ENCODE measurements at places on chromosomes 6 and 20.

DNA sequence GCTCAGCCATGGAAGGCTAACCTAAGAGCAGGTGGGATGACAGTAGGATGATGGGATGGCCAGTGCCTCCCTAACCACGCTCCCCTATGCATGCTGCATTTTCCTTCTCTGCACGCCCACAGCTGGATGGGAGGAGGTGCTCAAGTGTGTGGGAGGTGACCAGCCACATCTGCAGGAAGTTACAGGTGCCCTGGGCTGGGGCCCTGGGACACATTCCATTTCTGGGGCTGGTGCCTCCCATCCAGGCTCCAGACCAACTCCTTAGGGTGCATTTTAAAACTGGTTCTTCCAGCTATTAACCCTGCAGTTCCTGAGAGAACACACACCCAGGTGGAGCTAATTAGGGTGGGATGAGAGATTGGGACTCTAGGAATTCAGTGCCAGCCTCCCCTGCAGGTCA is 135.3 kb upstream of the ARMC2 start:
- no peaks in the 10 kb centered on the region for H3K4me1 ChIP-seq
- H3K36me3 ChIP-seq: no peaks in the 10 kb centered on the region
- no peak overlapping the region for H3K4me3 ChIP-seq

DNA sequence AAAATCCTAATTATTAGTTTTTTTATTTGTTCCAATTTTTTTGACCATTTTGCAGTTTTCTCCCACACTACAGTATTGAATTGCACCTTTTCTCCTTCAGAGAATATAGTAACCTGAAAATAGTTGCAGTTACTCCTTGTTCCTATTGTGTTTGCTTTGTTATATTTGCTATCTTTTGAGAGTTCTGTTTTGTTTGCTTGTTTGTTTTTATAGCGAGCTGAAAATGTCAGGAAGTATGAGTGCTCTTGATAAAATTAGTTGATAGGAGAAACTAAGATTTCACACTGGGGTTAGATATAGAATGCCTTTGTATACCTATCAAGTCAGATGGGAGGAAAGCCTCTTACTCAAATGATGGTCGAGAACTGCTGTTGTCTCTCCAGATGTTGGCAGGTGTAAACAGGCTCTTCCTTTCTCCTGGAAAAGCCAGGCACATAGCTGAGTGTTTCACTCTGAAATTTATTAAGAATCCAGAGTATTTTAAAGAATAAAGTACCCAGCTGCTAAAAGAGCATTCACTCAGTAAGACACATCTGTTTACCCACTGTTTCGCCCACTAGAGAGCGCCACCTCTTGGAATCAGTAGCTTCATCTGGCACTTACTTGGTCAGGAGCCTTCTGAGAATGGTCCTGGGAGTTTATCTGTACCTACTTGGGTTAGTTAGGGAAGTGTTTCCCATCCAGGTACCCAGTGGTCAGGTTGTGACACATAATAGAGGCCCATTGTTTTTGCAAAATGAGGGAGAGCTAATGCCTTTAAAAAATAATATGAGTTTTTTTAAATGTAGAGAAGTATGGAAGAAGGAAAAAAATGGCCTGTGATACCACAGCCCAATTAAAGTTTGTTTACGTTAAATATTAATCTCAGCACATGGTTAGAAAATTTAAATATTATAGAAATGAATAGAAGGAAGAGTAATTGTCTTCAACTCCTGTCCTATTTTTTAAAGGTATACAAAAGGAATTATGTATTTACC is 11.2 kb downstream of the NT5DC1 start:
- DNase-seq: peak; percentile 57
- no peaks in the 10 kb centered on the region for H3K27me3 ChIP-seq
- H3K4me1 ChIP-seq: no peaks in the 10 kb centered on the region
- no peak overlapping the region for H3K27ac ChIP-seq
- no peaks in the 10 kb centered on the region for H3K36me3 ChIP-seq
- no peak overlapping the region for H3K4me3 ChIP-seq

DNA sequence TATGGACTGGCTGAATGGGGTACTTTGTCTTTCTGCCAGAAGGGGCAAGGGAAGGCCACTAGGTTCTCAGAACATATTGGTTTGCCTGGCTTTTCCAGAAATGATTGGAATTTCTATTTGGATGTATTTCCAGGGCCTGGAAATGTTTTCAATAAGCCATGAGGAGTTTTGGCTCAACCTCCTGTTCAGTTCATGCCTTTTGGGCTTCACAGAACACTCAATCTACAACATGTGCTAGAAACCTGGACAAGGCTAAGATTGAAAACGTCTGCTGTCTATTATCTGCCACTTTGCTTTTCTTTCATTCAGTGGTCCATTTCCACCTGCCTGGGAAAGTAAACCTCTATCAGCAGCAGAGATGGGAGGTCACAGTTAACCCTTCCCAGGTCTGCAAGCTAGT is 793.4 kb downstream of the TENT5A start:
- H3K36me3 ChIP-seq: no peaks in the 10 kb centered on the region
- H3K4me1 ChIP-seq: no peaks in the 10 kb centered on the region
- H3K4me3 ChIP-seq: no peak overlapping the region
- H3K27me3 ChIP-seq: no peaks in the 10 kb centered on the region
- no peak overlapping the region for H3K27ac ChIP-seq

- H3K4me3 ChIP-seq: no peak overlapping the region
- no peak overlapping the region for H3K27ac ChIP-seq
- H3K27me3 ChIP-seq: no peaks in the 10 kb centered on the region
These were observed 10.3 kb downstream of the SERPINB1 start for GRCh38 chr6:2831392-2831791.

DNA sequence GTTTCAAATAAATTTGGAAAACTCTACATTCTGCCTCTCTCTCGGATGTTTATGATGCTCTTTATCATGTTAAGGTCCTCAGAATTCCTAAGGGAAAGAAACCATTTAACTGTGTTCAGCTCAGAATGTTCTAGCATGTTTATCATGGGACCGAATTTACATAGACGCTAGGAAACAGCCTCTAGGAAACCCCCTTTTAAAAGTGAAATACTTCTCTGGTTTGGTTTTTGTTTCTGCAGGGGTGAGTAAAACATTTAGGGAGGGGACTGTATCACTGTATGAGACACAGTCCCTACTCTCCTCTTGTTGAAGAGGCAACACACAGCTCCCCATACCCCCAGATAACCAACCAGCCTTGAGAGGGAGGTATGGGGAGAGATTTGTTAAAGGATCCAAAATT is 267.6 kb upstream of the SUPT3H start:
- H3K27me3 ChIP-seq: no peaks in the 10 kb centered on the region
- H3K36me3 ChIP-seq: no peaks in the 10 kb centered on the region
- H3K27ac ChIP-seq: no peak overlapping the region
- DNase-seq: no peak
- no peak overlapping the region for H3K4me3 ChIP-seq

DNA sequence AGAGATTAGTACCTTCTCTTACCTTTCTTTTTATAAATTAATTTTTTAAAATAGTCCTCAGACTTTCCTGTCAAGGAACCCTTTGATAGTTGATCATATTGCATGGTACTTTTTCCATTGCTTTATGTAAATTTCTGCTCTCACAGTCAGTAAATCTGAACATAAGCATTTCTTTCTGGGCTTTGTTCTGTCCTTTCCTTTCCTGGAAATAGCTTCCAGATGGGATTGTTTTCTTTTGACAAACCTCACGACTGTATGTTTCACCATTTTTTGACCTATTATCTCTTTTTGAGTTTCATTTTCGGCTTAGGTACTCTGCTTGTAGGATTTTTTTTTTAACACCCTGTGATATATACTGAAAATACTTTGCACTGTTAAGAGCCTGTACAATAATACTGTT is 32.6 kb downstream of the UTRN start:
- H3K4me1 ChIP-seq: no peaks in the 10 kb centered on the region
- H3K27ac ChIP-seq: no peak overlapping the region
- no peaks in the 10 kb centered on the region for H3K36me3 ChIP-seq
- no peak for DNase-seq
- H3K4me3 ChIP-seq: no peak overlapping the region

- no peak overlapping the region for H3K27ac ChIP-seq
- H3K4me3 ChIP-seq: no peak overlapping the region
- no peaks in the 10 kb centered on the region for H3K27me3 ChIP-seq
- DNase-seq: no peak
These were observed 3.1 kb downstream of the B3GALT4 start for GRCh38 chr6:33279971-33280511.
